Iris pigment epithelial cell (primary cell): ENCODE measurements at places on chromosomes 12 and 14.
A peak's percentile ranks its signal among the peaks of the same experiment; 100 is the strongest.

- no peak for DNase-seq
Measured at GRCh38 chr12:34290381-34290995, 268.2 kb downstream of the ALG10 start.

DNA sequence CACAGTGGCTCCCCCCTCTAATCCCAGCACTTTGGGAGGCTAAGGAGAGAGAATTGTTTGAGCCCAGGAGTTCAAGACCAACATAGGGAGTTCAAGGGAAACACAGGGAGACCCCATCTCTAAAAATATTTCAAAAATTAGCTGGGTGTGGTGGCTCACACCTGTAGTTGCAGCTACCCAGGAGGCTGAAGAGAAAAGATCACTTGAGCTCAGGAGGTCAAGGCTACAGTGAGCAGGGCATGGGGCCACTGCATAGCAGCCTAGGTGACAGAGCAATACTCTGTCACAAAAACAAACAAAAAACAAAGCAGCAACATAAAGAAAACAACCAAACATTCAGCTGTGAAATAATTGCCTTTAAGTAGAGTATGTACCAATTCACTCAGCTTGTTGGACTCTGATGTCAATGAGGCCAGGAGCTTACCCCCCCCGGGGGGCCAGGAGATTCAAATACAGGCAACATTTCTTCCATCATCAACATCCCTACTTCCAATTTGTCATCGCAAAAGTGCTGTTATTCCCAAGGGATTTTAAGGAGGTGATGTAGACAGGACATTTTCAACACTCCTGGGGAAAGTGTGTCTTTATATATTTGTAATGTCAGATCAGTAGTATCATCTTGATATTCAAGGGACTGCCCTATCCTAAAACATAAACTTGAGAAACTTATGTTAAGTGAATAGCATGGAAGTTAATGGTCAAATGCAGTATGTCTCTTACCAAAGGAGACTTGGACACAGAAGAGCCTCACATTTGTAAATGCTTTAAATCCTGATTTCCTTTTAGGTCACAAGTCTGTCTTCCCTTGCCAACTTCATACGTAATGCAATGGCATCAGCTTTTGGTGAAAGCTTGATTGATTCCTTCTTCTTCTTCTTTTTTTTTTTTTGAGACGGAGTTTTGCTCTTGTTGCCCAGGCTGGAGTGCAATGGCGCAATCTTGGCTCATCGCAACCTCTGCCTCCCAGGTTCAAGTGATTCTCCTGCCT lies 40.6 kb upstream of the AEBP2 start:
- DNase-seq: no peak

DNA sequence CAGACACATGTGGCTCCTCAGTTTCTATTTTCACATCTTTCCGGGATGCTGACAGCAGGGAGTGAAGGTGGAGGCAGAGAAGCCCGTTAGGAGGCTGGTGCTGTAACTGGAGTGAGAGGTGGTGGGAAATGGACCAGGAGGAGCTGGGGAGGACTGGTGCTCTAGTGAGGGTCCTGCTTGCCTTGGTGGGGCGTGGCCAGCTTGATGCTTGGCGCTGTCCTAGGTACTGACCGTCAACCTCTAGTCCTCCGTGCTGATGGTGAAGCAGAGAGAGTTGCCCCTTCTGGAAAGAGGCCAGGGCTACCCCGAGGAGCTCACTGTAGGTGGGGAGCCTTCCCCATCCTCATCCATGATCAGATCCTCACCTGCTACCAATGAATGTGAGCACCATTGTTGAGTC lies 1.4 kb downstream of the TRMT61A start:
- no peak for DNase-seq

DNA sequence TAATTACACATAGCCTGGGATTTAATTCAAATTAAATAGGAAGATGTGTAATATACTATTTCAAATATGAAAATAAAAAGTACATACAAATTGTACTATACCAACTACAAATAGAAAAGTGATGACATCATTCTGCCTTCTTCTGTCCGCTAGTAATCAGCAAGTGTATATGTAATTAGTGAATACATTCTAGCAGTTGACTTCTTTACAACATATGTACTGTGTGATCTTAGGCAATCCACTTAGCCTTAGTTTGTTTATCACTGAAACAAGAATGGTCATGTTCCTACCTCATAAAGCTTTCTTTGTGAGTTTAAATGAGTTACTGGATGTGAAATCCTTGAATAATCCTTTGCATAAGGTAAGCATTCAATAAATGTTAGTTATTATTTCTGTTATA lies 7.8 kb upstream of the LUM start:
- DNase-seq: no peak

DNA sequence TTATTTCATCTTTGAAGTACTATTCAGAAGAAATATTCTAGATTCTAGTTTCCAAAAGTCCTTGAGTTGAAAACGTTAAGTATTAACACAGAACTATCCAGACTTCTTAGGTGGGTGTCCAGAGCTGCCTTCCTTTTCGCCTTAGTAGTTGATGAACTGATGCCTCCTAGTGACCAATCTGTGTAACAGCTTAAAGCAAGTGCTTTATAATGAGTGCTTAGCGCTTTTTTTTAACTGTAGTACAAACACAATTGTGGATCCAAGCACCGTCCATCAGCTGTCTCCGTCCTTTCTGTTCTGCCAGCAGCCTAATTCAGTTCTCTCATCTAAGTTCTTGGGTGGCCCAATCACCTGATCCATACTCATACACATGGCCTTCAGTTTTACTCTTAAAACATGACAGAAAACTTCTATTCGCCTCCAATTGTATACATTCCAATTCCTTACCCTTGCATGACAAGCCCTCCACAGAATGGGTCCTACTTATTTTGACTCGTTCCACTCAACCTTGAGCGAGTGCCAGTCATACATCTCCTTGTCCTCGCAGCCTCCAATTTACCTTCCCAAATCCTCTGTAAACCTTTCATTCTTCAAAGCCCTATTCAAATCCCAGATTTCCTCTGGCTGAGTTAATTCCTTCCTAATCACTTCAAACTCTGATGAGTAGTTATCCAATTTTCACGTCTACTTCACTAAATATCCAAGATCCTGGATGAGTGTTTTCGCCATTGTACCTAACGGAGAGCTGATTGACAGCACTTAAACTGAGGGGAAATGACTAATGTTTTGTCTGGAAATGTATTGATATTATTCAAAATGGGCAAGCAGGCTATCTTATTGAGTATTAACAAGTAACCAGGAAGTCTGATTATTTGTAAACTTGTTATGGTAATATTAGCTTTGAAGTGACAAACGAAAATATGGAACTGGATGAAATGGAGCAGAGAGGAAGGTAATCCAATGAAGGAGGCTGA lies 5.8 kb upstream of the PHLDA1 start:
- peak; percentile 85 for DNase-seq

GRCh38 chr12:46946137-46946536 lies 120.3 kb upstream of the SLC38A4 start:
- peak; percentile 79 for DNase-seq

DNA sequence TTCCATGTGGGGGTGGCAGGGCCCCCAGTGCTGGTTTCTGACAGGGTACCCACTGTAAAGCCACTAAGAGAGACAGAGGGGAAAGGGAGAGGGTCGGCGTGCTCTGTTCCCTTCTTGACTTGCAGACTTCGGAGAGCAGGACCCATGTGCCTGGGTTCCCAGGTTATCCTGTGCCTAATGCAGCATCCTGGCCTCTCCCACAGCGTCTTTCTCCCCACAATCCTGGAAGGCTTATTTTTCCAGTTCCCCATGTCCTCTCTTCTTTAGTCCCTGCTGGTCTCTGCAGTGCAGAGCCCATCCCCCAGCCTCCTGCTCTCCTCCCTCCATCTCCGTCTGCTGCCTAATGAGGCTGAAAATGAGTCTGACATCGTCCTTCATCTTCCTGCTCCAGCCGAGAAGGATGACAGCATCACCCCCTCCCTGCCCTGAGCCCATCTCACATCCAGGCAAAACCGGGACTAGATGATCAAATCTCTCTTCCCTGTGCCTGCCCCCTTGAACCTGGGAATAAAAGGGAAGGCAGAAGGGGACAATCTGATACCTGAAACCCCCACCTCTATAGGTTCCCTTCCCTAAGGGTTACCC lies 15.1 kb downstream of the CALCOCO1 start:
- no peak for DNase-seq

DNA sequence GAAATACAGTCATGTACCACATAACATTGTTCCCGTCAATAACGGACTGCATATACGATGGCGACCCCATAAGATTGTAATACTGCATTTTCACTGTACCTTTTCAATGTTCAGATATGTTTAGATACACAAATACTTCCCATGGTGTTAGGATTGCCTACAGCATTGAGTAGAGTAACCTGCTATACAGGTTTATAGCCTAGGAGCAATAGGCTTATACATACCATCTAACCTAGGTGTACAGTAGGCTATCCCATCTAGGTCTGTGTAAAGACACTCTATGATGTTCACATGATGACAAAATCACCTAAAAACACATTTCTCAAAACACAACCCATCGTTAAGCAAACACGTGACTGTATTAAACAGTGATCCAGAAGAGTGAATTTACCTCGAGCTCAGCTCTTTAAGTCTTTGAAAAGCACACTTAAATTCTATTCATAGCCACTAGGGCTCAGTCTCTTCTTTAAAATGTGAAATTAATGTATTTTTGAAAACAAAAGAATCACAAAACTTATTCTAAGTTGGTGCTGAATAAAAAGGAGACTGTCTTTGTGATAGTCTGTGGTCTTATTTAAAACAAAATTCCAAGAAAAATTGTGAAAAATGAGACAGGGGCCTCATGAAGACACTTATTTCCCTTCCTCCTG lies 239.1 kb upstream of the ARID2 start:
- no peak for DNase-seq

DNA sequence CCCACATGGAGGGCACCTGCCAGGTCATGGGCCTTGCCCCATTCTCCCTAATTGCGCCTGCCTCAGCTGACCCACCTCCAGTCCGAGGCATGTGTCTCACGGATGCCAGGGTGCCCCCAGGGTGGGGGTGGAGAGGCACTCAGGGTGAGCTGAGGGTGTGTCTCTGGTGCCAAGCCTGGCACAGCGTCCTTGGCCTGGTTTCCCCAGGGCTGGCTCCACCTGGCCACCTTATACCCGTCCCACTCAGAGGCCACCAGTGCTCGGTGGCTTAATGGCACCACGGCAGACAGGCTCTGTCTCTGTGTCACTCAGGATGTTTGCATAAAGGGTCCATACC lies 33.6 kb upstream of the TDRD9 start:
- no peak for DNase-seq

GRCh38 chr14:24147761-24148428 lies 597 bp downstream of the RNF31 start:
- DNase-seq: peak; percentile 23

GRCh38 chr12:19800884-19801283 lies 361.6 kb downstream of the AEBP2 start:
- peak; percentile 81 for DNase-seq
